ENCODE measurements at places on chromosomes 7 and 10. TPM values are rescaled to one million over a fixed set of nuclear protein-coding genes. Genes with fewer than 3 reads are reported as not detected.

- no peak for DNase-seq
These were observed 86.0 kb downstream of the SAMD9 start for GRCh38 chr7:93031795-93032194.

DNA sequence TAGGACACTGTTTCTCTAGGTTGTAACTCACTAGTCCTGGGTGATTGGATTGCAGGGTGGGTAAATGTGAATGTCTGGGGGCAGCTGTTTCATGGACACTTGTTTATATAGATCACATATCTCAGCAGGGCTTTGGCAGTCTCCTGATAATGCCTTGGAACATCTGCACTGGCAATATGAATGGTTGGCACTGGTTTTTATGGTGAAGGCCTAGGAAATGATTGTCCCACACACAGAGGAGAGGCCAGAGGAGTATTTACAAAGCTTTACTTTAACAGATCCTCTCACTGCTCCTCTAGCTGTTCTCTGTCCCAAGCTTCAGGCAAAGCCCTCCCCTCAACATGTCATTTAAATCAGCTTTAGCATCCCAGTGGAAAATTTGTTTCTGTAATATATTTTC lies 171.3 kb upstream of the STEAP4 start:
- DNase-seq, result no peak

DNA sequence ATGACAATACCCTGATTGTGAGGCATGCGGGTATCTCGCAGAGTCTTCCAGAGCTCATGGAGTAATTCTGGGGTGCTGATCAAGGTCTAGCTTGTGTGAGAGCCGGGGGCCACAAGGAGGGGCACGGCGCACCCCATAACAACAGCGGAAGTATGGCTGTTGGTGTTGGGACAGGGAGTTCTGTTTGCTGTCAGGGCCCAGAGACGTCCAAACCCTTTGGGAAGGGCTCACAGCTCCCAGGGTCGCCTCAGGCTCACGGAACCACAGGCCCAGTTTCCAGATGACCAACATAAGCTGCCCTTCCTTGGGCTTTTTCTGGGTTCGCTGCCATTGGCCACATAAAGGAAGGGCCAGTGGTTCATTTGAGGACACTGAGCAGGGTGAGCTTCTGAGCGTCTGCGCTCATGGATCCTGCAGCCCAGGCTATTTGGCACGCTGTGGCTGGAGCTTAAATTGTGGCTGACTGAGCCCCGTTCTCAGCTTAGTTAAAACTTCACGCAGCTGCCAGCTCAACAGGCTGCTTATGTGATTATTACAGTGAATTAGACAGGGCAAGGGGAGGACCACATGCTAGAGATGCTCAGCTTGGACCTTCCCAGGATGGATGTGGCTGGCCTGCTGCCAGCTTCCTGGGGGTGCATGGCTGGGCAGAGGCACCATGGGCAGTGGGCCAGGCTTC lies 92.3 kb downstream of the DNAJB6 start:
- no peak for DNase-seq

DNA sequence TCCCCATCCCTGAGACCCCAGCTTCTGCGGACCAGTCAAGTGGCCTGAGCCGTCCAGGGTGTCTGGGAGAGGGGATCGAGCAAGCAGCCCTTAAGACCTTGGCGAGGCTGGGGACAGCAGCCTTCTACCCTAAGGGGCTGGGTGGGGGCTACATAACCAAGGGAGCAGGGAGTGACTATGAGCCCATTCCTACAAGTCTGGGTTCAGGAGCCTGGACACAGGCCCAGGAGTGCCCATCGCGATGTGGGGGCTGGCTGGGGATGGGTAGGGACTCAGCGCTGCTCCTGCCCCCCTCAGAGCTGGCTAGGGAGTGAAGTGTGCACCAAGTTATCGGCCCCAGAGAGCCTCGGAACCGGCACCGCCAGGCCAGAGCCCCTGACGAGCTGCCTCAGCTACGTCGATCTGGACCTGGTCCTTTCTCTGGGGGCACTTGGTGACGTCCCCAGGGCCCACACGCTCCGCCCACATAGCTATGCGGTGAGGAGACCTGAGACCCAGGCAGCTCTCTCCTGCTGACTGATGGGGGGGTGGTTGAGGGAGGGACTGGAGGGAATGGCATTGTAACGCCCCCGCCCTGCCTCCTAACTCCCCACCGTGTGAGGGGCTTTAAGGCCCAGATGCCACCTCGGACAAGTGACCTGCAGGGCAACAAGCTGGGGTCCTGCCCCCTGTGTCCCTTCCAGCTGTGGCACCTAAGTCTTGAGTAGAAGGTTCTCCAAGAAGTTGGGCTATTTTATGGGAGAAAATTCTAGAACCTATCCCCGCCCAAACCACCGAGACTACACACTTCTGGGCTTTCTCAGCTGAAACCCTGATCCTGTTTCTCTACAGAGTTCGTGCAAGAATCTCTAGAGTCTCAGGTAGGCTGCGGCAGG lies 2.5 kb downstream of the SAP25 start:
- DNase-seq, result no peak

GRCh38 chr7:147999962-148000361 lies 590.6 kb upstream of the C7orf33 start:
- DNase-seq, result no peak

DNA sequence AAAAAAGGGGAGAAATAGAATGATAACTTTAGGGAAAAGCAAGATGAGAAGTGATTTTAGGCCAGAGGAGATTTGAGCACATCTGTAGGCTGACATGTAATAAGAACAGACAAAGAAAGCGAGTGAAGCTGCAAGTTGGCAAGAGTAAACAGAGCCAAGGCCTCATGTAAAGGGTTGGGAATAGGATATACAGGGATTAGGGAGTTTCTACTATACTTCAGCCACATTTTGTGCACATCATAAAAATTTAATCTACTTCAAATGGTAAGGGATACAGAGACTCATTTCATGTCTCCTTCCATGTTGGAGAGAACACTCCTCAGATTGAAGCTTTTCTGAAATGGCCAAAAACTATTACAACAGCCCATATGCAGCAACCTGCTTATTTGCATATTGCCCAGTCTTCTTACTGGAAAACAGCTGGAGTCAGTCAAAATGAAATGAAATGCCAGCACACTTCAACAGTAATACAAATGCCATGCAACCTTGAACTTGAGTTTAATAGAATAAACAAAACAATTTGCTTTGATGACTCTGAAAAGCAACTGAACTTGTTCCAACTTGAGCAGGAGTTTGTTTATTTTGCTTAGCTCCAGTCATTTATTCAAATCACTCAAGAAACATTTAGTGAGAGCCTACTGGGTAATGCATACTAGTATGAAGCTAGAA lies 49.9 kb downstream of the NRCAM start:
- DNase-seq, result peak; percentile 55

GRCh38 chr7:32273297-32273696 lies 203.1 kb upstream of the PDE1C start:
- DNase-seq, result no peak

The OR2F1 gene
- not detected for total RNA-seq

The GNGT1 gene
- not detected for total RNA-seq

The GOLGA7B gene
- total RNA-seq, result 3.1 TPM

The FXYD4 gene
- not detected for total RNA-seq

The A1CF gene
- not detected for total RNA-seq

The WEE2 gene
- total RNA-seq, result not detected

The CYP26A1 gene
- total RNA-seq, result not detected

The MACROH2A2 gene
- total RNA-seq, result 17.8 TPM

The CPA4 gene
- 495 TPM for total RNA-seq
